A549 treated with DMSO at 1 μM for 4 hours (cell line): ENCODE measurements at places on chromosomes 12 and 14. TPM values are rescaled to one million over a fixed set of nuclear protein-coding genes. Genes with fewer than 3 reads are reported as not detected.

Gene GLS2
- 0.07 to 0.26 TPM (median 0.22 TPM) in 4 of 5 replicates, not detected in the other for total RNA-seq

Gene IQSEC3
- total RNA-seq, result 0.01 TPM in 2 of 5 replicates, not detected in the others

Gene TAS2R7
- not detected in 5 replicates for total RNA-seq

Gene CATSPERB
- total RNA-seq, result not detected in 5 replicates

Gene ISM2
- total RNA-seq, result 0.30 to 0.64 TPM (median 0.49 TPM) in 5 replicates
